ENCODE measurements at places on chromosomes 2 and 18.

- DNase-seq: no peak
These were observed 24.7 kb upstream of the PTPN2 start for GRCh38 chr18:12908706-12909105.

DNA sequence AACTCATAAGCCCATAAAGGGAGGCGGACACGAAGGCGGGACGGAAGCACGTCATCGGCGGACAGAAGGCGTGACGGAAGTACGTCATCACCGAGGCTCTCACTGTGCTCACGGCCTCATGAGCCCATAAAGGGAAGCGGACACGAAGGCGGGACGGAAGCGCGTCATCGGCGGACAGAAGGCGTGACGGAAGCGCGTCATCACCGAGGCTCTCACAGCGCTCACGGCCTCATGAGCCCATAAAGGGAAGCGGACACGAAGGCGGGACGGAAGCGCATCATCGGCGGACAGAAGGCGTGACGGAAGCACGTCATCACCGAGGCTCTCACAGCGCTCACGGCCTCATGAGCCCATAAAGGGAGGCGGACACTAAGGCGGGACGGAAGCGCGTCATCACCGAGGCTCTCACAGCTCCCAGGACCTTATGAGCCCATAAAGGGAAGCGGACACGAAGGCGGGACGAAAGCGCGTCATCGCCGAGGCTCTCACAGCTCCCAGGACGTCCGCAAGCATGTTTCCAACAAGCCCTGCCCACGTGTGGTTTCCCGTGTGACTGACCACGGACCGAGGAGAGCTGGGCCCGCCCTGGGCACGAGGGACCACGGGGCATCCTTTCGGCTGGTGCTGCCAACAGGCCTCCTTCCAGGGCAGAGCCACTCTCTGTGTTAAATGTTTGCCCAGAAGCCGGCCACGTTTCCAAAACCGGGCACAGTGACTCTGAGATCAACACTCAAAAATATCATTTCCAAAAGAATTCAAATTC, 182.7 kb upstream of the SALL3 start:
- no peak for DNase-seq

GRCh38 chr18:45993438-45993837, 26.3 kb upstream of the EPG5 start:
- DNase-seq: no peak

DNA sequence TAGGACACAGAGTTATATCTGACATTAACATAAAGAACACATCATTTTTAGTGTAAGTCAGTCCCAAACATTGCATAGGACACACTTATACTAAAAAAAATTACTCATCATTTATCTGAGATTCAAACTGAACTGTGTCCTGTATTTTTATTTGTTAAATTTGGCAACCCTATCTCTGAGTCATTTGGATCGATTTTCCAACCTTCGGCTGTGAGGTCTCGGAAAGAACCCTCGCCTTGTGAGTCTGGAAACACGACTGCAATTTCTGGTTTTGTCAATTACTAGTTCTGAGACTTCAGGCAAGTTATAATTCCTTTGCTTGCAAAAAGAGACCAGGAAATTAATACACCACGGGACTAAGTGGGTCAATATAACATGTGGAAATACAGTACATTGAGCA, 14.0 kb downstream of the ATP8B1 start:
- DNase-seq: no peak

DNA sequence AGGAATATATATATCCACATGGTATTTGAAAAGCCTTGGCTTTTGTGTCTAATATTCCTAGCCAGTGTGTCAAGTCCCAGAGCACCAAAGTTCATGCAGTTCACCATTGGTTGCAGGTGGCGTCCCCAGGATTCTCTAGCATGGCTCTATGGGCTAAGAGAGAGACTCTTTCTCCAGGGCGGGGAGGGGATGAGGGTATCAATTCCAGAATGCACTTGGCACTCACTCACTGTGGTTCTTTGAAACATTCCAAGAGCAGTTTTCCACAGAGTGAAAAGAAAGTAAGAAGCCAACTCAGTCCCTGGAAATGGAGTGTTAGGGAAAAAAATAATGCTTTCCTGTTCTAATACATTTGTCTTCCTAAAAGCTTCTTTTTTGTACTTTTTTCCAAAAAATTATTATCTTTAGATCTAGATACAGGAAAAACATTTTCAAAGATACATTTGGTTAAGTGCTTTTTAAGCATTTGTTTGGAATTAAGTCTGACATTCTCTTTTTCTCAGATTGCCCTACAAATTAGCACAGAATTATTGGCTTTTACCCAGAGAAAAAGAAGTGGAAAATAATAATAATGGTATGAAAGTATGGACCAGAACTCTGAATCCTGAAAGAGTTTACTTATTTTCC, 239.9 kb downstream of the PAX3 start:
- DNase-seq: no peak

All from islet precursor cell (in vitro differentiated cells).